ENCODE measurements at places on chromosomes 13 and 19.

- no peak for DNase-seq
These were observed 208.2 kb downstream of the ITGBL1 start for GRCh38 chr13:101660711-101661110.

DNA sequence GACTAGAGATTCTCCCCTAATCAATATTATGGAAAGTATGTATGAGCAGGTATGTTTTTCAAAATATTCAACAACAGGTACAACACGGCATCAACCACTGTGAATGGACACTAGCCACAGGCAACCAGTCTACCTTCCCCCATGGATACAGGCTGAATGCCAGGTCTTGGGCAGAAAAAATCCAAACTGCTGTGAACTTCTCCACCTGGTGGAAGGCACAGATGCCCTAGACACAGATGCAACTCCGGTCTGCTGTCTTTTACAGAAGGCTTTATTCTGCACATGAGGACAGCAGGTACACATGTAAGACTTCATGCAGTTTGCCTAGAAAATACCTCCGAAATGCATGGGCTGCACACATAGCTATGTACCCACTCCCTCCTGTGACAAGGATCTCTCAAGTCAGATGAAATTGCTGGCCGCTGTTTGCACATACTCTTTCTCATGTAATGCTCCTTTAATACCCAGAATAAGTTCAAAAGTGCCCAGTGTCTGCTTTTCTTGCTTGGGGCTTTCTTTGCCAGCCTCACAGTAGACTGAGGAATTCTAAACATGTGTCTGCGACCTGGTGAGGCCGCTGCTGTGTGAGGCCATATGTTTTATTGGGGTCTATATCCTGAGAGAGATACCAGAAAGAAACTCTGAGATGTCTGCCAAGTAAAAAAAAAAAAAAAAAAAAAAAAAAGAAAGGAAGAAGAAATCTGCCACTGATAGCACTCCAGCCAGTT lies 325.9 kb downstream of the FOXO1 start:
- no peak for DNase-seq

DNA sequence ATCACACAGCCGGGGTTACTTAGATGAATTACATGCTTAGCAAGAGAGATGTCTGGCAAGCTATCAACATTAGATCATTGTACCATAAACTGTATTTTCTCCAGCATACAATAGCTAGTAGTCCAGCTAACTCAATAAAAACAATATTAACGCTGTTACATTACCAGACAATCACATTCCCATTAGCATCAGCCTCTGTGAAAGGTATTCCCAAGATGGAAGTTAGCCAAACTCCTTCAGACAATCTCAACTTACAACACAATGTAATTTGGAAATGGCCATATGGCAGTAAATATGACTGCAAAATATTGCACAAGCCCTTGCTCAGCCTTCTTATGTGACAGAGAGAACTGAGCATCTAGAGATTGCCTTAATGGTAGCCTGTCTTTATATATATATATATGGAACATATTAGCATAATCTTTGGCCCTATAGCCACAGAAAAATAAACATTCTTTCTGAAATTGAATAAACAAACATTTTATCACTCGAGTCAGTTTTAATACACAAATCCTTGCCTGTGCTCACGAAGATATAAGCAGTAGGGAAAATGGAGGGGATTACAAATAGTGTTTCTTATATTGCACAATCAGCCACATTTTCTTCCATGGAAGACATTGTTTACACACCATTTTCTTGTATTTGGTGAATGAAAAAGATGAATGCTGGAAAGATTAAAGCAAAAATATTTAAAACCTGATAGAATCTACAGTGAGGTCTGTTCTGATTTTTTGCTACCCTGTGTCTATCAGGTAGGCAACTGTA lies 1060.5 kb downstream of the DIAPH3 start:
- no peak for DNase-seq

GRCh38 chr13:66338542-66338941 lies 891.6 kb downstream of the PCDH9 start:
- DNase-seq = no peak

DNA sequence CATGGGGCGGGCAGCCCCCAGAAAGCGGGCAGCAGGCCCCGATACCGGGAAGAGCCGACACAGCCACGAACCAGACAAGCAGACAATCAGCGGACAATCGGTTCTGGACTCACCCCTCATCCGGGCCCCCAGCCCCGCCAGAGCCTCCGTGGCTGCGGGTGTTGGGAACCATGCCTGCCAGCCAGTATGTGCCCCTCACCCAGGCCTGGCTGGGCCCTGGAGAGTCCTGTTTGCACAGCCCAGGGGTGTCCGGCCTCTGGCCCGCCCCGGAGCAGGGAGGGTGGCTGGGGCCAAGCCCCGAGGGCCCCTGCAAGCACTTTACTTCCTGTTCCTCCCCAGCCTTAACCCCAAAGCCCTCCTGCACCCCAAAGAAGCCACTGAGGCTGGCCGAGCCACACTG lies 7.8 kb downstream of the PODNL1 start:
- no peak for DNase-seq

DNA sequence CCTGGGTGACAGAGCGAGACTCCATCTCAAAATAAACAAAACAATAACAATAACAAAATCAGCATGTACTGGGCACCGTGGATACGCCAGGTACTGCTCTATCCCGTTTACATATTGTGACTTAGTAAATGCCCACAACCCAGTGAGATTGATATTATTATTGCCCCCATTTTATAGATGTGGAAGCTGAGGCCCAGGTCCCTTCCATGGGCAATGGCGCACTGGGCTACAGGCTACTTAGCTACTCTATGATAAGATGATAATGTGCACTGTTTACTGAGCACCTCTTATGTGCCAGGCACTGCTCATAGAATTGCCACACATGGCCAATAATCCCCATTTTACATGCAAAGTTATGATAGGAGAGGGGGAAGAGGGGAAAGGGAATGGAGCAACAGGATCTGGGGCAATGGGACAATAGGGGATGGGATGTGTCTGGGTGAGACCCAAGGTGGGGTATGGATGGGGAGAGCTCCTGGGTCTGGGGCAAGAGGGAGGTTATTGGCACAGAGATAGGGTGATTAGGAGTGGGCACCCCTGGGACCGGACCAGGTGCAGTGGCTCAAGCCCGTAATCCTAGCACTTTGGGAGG lies 5.4 kb downstream of the KCNN4 start:
- no peak for DNase-seq

- no peak for DNase-seq
These were observed 1322.2 kb downstream of the PCDH9 start for GRCh38 chr13:65907666-65908525.
